ENCODE measurements at places on chromosomes 4 and X. TPM values are rescaled to one million over a fixed set of nuclear protein-coding genes. Genes with fewer than 3 reads are reported as not detected.

DNA sequence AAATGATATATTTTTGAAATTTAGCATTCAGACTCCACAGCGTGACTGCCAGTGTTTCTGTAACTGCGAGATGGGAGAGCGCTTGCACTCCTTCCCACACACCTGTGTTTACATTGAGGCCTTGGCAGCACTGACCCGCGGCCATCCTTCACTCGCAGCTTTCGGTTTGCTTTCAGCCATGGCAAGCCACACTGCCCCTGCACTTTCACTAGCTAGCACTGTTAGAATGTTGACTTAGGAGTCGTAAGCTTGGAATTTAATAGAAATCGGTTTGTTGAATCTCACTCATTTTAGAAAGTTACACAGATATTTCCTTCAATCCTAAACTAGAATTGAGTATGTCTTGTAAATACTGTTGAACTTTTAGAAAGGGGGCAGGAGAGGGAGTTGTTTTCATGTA lies 136.2 kb downstream of the CFAP299 start:
- peak; percentile 54 for DNase-seq

DNA sequence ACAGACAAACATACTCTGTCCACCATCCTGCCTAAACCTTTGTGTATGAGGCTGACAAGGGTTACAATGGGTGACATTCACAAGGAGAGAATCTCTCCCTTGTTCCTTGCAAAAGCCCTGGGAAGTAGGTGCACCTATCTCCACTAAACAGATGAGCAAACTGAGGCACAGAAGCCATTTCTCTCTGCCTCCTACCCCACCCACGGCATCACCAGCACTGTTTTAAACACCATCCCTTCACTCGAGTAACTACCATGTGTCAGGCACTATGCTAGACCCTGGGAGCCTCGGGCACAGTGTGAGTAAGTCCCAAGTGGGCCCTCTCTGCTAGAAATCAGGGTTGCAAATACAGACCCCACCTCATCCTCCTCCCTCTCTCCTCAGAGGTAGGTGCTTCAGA lies 899 bp downstream of the LYAR start:
- no peak for DNase-seq

DNA sequence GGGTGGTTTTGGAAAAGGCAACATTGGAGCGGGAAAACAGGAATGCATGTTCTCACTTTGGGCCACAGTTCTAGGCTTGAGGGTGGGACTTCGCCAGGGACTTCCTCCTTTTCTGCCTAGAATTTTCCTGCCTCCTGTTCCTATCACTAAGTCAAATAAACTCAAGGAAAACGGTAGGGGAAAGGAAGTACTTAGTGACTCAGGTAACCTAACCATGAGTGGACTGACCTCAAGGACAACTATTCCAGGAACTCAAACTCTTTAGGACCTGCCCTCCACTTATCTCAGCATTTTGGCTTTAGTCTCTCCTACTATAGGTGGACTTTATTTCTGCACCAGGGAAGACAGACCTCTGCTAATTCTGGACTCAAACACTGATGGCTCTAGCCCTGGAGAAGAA lies 281.7 kb downstream of the ZNF674 start:
- no peak for DNase-seq

- no peak for DNase-seq
Measured at GRCh38 chr4:168124008-168124641, 31.8 kb downstream of the ANXA10 start.

DNA sequence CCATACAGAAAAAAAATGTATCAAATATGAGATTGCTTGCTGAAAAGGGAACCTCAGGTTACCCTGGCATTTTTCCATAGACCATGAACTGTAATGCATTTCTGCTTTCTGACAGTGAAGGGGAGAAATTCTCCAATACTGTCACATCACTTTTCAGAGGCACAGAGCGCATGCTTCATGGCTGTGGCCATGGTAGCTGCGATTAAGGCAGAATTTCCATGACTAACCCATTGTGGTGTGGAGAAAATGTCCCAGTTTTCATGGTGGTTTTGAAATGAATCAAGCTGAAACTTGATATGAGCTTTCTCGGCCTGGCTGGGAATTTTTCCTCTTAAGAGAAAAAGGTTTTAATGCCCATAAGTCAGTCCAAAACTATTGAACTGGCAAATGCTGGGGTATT lies 39.5 kb upstream of the MAP3K15 start:
- no peak for DNase-seq

DNA sequence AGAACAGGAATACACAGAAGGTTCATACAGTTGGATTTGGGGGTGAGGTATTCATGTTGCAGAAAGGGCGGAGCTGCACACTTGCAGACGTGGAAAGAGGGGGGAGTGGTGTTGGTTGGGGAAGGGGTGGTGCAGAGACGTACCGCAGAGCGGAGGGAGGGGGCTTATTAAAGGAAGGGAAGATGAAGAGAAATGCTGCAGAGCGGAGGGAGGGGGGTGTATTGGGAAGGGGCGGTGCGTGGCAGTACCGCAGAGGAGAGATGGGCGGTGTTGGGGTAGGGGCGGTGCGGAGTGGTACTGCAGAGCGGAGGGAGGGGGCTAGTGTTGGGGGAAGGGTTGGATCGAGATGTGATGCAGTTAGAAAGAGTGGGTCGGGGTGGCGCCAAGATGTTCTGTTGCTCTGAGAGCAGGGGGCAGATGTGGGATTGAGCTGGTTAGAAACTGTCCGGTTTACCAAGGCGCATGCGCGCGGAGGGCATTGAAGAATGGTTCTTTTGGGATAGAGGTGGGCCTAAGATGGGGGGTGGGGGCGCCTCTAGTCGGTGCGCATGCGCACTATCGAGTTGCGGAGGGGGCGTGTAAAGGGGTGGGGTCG lies 900 bp downstream of the TRO start:
- DNase-seq, result peak; percentile 33

The REELD1 gene
- 0.19 TPM for polyA plus RNA-seq

Data from right renal cortex interstitium (tissue), 3 donors.